ENCODE measurements at places on chromosomes 3 and 15.

DNA sequence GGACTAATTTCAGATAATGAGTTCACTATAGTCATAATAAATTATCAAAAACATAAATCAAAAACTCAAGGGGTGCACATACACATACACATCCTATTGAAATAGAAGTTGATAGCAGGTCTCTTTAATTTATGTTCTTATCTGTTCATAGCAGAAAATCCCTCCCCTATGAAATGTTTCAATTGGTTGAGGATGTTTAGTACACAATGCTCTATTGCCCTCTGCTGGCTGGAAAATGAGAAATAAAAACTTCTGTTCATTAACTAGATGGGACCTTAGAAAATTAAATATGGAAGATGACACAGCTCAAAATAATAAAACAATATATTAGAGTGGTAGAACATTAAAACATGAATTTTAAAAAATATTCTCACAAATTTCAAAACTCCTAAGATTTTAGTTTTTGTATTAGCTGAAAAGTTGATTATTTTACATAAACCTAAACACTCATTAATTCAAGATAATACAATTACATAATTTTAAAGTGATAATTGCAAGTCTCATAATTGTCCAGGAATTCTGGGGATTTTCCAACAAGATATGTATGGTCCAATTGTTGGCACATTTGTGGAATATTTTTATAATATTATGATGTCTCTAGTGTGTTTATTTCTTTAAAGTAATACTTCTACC lies 735.0 kb downstream of the ROBO1 start:
- DNase-seq: peak; percentile 13

DNA sequence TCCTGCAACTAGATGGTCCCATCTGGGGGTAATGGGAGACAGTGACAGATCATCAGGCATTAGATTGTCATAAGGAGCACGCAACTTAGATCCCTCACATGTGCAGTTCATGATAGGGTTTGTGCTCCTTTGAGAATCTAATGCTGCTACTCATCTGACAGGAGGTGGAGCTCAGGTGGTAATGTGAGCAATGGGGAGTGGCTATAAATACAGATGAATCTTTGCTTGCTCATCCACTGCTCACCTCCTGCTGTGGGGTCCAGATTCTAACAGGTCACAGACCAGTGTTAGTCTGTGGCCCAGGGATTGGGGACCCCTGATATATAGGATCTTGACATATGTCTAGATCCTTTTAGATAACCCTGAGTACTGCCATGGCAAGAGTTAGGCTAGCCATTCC lies 52.7 kb downstream of the RASGRF1 start:
- no peak for DNase-seq

- peak; percentile 77 for DNase-seq
Measured at GRCh38 chr3:120432150-120432860, 18.5 kb downstream of the FSTL1 start.

DNA sequence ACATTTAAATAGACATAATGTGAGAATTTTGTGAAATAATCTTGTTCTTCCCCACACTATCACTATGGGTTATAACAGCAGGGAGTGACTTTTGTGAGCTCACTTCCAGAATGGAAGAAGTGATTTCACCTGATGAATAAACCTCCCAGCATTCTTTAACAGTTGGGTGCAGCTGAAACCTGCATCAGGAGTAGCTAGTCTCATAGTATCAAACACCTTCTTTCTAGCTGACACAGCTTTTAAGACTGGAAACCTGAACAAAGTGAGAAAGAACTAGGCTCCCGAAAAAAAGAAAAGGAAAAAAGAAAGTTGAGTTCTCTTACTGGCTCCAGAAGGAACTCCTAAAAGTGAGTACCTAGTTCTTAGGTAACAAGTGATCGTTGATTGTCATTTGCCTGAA lies 61.1 kb upstream of the UNC13C start:
- DNase-seq: no peak

GRCh38 chr3:2097641-2098191 lies 950 bp upstream of the CNTN4 start:
- no peak for DNase-seq

Measured in AG04450 (cell line).